ENCODE measurements at places on chromosomes 3 and 15.

- no peak for DNase-seq
These were observed 487.6 kb downstream of the NAALADL2 start for GRCh38 chr3:175346573-175347356.

DNA sequence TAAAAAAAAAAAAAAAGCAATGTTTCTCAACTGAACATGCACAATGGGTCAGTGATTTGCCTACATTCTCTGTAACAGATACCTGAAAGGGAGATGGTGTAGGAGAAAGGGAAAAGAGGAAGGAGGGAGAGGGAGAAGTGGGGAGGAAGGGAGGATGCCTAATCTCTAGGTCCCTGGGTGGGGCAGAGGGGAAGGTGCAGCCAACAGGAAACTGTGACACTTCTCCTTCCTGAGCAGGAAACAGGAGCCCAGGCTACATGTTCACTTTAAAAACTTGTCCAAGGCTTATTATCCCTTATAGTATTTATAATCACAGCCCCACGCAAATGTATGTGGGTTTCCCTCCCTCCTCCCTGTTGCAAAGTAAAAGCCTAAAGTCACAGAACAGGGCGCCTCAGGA, 137.9 kb downstream of the MINAR1 start:
- DNase-seq = no peak

DNA sequence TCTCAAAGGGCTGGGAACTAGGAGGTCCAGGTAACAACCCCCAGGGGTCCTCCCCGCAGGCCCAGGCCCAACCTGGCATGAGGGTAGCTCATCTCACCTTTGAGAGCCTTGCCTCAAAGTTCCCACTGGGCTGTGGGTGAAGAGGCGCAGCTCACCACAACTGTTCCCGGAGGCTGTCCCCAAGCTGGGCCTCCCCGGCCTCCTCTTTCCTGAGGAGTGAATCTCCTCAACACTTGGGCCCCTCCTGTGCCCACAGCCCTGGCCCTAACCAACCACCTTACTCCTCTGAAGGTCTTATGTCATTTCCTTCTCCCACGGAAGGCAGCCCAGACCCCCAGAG, 27.5 kb upstream of the CORO2B start:
- DNase-seq = no peak

GRCh38 chr3:132283440-132283839, 33.8 kb upstream of the ACP3 start:
- no peak for DNase-seq

- no peak for DNase-seq
These were observed 63.6 kb upstream of the RPL32 start for GRCh38 chr3:12904951-12905315.

DNA sequence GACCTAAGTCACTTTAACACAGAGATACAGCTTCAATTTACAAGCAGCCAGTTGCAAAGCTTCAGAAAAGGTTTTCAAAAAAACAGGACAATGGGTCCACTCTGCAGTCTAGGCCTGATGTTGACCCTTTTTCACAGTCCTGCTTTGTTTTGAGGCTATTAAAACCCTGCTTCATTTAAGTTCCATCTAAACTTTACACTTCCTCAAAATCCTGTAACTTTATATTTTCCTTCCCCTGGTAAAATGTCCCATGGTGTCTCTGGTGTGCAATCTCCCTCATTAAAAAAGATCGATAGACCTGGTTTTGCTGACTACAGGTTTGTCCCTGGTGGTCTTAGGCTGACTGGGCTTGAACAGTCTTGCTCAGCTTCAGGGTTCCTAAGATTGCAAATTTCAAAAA, 5.1 kb upstream of the RPL14 start:
- no peak for DNase-seq

DNA sequence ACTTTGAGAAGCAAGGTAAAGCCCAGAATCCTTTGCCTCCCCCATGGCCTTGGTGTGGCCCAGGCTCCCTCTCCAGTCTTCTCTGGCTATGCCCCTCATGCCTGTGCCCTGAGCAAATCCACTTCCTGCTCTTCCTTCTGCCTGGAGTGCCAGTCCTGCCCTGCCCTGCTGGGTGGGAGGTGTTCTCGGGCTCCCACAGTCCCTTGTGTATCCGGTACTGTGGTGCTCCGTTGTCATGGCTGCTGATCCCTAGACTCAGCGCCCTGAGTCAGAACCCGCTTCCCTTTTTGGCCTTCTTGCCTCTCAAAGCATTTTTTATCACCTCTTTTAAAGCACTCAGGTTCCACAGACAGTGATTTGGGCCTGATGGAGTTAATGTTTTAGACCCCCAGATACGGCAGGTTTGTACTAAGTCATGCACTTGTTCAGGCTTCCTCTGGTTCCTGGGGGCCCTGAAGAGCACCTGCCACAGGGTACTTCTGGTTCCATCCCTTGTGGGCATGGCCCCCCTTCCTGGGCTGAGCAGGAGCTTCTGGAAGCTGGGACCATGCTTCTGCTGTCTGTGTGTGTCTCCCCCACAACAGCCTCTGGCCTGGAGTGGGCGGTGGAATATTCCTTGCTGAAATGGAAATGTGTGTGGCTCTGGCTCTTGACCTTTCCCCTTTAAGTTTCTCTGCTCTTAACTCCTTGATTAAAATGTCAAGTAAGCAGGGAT, 29.6 kb upstream of the ADAMTS7 start:
- no peak for DNase-seq

GRCh38 chr3:129320261-129320660, 41.6 kb downstream of the HMCES start:
- no peak for DNase-seq

GRCh38 chr3:193829781-193830180, 236.8 kb downstream of the OPA1 start:
- DNase-seq = no peak

DNA sequence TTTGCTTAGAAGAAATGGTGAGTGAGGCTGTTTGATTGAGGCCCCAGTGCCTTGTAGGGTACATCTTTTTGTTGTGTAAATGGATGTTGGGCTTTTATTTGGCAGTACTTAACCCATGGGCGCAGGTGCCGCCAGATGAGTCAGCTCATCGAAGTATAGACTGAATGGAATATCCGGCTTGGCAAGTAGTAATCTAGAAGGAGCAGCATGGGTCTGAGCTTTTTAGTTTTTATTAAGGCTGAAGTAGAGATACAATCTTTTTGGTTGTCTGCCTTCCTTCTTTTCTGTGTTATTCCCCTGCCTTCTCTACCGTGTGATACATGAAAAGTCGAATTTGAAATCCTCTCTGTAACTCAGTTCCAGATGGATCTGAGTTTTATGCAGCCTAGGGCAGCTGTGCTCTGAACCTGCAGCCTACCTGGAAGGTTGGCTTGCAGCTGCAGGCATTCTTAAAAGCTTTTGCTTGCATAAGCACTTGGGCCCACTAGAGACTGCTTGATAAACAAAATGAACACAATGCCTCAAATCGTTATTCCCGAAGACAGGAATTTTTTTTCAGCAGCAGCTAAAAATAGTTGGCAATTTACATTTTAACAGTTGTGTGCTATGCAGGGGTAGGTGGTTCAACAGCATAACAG, 177.5 kb upstream of the CGNL1 start:
- no peak for DNase-seq

- DNase-seq = no peak
These were observed 135.0 kb downstream of the TJP1 start for GRCh38 chr15:29687204-29687815.

DNA sequence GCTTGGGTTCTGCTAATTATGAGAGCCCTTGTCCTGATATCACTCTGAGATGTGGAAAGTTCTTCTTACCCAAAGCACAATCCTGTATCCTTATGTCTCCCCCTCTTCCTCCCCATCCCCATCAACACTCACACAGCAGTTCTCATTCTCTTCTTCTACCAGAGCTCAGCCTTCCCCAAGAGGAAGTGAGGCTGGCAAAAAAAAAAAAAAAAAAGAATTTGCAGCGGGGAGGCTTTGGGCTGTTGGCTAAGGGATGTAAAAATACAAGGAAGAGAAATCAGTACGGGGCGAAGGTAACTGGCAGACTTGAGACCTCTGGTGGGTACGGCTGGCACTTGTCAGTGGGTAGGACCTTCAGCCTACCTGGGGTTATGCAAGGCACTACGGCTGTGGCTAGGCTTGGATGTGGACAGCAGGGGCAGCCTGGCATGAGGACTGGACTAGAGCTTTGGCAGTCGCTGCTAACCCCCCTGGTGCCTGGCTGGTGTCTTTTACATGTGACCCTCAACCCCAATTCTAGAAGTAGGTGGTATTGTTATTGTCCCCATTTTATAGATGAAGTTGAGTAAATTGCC, 5.4 kb downstream of the VIPR1 start:
- no peak for DNase-seq

DNA sequence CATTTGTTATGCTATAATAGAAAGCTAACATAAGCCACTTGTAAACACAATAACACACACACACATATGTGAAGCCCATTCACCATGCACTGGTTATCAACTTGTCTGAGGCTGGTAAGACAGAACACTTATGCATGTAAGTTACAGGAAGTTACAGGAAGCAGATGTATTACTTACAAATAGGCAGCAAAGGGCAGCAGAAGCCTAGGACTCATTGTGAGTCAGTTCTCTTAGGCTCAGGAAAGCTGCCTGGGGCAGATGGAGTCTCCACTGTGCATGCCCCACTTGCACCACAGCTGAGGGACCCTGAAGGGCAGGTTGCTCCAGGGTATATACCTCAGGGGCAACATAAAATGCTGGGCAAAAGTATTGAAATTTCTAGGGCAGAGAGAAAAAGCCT, 748.8 kb upstream of the CCDC54 start:
- no peak for DNase-seq

GRCh38 chr15:54101664-54102270, 123.5 kb downstream of the UNC13C start:
- DNase-seq = no peak

DNA sequence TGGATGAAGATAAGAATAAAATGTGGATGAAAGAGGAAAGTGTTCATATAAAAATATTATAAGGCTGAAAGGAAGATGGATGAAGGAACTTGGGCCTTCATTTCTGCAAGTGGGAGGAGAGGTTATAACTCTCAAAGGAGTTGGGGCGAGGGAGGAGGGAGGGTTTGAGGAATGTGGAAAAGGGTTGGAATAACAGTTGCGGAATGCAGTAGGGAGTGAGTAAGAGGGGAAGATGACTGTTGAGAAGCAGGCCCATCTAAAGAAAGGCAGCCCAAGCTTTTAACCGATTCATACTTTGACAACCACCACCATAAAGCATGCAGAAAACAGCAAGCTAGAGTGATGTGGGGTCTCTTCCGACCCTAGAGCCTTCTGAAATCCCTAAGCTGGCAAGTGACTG, 8.3 kb upstream of the TM4SF4 start:
- no peak for DNase-seq

DNA sequence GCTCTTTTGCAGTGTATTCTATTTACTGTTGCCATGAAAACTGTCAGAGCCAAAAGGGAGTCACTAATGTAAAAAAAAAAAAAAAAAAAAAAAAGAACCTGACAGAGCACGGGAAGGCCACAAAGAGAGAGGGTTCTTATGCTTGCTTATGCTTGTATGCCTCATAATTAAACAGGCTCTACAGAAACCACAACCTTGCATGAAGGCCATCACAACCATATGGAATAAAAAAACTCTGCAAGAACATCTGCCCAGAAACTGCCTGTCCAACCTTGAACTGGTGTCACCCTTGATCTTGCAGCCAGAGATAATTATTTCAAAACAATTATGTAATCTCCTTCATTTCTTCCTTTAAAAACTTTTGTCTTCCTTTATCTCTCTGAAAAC, 50.1 kb downstream of the CFAP20DC start:
- DNase-seq = no peak

All from activated T-helper 1 cell treated with anti-CD3 and anti-CD28 coated beads, Interleukin-2, amount 50 U/mL, for 16 hours (primary cell).